ENCODE measurements at places on chromosomes 7 and 10.

- DNase-seq: no peak
These were observed 216.8 kb upstream of the ZNF32 start for GRCh38 chr10:43865265-43866135.

GRCh38 chr10:14665865-14666857 is 108.5 kb downstream of the FAM107B start:
- DNase-seq: no peak

- DNase-seq: no peak
These were observed 13.6 kb upstream of the ANK3 start for GRCh38 chr10:60403168-60403873.

DNA sequence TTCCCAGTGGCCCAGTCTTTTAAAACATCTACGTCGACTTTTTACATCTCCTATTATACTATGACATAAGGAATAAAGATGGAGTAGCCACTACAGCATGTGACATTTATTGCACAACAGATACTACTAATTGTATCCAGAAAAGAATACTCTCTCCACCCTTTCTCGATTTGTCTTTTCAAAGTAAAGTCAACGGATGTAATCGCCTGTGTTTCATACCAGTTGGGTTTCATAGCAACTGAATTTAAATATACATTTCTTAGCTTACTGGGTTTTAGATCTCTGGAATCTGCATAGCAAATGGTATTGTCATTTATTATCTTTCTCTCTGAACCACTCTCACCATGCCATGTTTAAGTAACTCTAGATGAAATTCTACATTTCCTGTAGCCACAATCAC is 86.4 kb upstream of the TRIL start:
- DNase-seq: no peak

DNA sequence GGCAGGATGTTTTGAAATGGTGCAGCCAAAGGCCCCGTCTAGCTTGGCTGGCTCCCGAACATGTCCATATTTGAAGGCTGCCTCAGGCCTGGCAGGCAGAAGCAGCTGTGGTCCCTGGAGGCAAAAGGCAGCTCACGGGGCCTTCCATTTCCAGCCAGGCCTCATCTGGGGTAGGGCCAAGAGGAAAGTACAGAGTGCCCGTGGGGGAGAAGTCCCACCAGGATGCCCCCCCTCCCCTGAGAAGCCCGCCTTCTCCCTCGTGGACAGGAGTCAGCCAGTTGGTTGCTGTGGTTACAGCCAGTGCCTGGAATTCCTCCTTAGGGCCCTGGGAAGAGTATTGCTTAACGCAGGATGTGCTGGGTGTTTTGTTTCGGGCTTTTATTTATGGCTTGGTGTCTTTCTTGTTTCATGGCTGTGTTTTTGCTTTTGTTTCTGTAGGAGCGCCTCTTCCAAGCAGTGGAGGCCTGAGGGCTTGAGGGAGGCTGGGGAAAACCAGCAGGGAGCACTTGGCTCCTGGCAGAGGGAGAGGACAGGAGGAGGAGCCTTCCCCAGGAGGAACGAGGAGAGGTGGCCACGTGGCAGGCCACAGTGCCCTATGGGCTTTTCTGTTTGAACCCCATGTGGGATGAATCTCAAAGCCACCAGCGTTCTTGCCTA is 45.4 kb downstream of the CHST3 start:
- no peak for DNase-seq

DNA sequence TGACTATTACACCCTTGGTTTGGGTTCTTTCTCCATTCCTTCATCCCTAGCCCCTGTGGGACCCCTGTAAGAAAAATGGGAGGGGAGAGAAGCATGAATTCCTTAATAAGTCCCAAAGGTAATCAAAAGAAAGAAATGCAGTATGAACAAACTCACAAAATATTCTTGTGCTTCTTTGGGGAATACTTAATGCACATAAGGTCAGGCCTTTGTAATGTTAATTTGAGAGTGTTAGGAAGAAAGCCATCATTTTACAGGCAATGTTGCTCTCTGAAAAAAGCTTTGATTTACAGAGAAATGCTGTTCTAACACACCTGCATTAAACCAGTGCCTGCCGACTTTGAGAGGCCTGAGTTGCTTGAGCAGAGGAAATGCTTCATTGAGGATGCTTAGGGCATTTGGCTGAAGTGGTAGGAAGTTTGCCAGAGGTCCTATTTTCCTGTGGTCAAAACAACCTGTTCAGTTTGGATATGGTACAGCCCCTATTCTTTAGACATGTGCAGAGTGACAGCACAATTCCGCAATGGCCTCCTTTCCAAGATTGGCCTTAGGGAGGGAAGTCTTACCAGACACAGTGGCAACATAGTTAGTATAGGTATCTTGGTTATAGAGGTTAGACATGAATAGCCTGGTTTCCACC is 643.4 kb downstream of the AUTS2 start:
- no peak for DNase-seq

DNA sequence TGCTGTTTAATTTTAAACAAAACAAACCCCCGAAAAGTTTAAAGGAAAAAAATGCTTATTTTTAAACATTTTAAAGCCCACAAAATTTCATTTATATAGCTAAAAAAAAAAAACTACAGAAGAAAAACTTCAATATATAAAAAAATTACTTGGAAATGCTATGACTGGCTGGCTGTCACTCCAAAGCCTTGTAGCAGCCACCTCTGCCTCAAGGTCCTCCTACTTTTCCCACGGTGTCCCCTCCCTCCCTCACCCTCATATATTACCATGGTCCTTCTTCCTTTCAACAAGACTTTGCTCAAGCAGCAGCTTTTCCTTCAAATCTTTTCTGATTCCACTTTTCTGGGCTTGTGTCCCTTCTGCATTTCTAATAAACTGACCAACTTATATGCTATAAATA is 122.0 kb downstream of the TPK1 start:
- DNase-seq: no peak

DNA sequence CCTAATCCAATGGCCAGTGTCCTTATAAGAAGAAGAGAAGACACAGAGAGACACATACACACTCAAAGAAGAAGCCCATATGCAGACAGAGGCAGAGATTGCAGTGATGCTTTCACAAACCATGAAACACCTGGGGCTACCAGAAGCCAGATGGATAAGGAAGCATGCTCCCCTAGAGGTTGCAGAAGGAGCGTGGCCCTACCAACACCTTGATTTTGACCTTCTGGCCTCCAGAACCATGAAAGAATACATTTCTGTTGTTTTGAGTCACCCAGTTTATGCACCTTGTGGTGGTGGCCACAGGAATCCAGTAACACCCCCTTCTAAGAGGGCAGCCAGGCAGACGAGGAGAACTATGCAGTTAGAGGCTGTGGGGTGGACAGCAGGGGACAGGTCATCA is 43.5 kb downstream of the AOC1 start:
- no peak for DNase-seq

DNA sequence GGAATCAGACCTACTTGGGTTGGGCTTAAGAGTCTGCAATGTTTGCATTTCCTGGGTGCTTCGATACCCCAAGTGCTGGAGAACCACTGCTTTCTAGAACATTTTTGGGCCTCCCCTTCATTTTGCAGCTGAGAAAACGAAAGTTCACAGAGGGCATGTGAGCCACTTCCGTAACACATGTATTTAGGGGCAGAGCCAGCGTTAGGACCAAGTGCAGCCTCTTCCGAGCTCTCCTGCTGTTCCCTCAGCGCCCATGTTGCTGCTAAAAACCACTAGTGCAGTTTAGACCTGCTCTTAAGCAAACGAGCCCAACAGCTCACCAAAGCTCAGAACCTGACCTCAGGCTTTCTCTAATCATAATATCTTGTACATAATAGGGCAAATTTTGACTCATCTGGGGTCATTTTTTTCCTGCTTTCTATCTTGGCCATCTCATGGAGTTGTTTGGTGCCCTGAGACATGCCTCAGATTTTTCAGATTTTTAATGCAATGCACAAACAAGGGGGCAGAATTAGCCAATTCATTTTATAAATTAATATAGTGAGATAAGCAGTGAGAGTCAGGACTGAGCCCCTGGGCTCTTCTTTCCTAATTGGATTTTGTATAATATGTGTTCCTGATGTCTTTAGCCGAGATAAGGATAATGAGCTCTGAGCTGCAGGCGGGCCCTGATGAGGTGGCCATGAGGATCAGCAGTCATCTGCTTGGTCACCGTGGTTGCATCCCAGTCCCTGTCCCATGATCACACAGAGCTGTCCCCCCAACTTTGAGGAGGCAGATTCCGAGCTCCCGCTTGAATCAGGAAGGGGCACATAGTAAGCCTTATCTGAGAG is 12.9 kb downstream of the BAG3 start:
- DNase-seq: peak; percentile 26

DNA sequence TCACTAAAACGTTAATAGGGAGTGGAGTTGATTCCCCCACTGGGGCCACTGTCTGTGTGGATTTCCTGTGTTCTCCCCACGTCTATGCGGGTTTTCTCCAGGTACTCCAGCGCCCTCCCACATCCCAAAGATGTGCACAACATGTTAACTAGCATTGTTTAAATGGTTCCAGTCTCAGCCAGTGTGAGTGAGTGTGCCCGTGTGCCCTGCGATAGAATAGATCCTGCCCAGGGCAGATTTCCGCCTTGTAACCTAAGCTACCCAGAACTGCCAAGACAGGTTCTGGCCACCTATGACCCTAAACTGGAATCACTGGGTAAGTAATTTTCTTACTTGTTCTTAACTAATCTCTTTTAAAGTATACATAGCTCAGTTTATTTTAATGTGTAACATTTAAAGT is 58.5 kb downstream of the CCDC6 start:
- no peak for DNase-seq

- no peak for DNase-seq
These were observed 3.2 kb downstream of the SFRP5 start for GRCh38 chr10:97768322-97769315.

- DNase-seq: no peak
These were observed 4.6 kb upstream of the NOBOX start for GRCh38 chr7:144408121-144408520.

All from activated CD4-positive, alpha-beta T cell treated with anti-CD3 and anti-CD28 coated beads, Interleukin-2, amount 50 U/mL, for 1 hour (primary cell).